ENCODE measurements at places on chromosomes 13 and 19.
A peak's percentile ranks its signal among the peaks of the same experiment; 100 is the strongest.

GRCh38 chr13:51728972-51729371 is 75.0 kb downstream of the DHRS12 start:
- no peak for DNase-seq

DNA sequence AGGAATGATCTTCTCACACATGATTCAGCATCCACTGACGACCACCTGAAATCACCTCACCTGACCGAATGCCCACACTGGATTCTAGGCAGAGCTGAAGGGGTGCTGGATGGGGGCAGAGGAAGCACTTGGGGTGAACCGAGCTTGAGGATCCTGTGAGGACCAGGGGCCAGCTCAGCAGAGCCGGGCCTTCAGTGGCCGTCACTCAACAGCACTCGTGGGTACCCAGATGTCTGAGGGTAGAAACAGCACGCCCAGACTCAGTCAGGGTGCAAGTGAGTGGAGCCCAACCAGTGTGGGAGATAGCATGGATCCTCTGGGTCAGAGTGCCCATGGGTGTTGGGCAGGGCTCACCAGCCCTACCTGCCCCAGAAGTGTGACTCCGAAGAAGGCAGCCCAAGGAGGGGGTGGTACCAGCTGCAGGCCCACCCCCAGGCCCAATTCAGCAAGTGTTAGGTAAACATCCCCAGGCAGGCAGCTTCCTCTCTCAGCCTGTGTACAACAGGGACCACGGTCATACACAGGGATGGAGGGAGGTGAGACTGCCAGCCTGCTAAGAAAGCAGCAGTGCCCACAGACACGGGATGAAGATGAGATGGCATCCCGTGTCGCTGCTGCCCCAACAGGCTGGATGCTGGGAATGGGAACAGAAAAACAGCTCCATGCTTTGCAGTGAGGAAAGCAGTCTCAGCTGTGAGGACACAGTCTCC is 16.6 kb downstream of the GJA3 start:
- DNase-seq = no peak

- DNase-seq = no peak
These were observed 759.4 kb downstream of the DIAPH3 start for GRCh38 chr13:59404331-59404730.

- DNase-seq = no peak
These were observed 148.2 kb downstream of the DCT start for GRCh38 chr13:94331281-94331680.

DNA sequence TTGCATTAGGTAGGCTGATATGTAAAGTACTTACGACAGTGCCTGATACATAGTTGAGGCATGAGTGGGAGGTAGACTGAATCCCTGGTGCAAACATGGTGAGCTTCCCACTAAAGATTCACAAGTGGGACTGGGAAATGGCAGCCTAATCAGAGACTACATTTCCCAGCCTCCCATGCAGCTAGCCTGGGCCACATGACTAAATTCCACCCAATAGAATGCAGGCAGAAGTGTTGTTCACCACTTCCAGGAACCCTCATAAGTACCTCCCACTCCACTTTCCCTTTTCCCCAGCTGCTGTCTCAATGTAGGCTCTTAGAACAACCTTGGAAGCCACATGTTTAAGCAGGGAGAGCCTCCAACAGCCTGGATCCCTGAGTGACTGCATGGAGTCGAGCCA is 104.9 kb downstream of the CACNA1A start:
- peak; percentile 49 for DNase-seq

GRCh38 chr19:39398297-39398864 is 7.2 kb downstream of the MED29 start:
- DNase-seq = peak; percentile 92

DNA sequence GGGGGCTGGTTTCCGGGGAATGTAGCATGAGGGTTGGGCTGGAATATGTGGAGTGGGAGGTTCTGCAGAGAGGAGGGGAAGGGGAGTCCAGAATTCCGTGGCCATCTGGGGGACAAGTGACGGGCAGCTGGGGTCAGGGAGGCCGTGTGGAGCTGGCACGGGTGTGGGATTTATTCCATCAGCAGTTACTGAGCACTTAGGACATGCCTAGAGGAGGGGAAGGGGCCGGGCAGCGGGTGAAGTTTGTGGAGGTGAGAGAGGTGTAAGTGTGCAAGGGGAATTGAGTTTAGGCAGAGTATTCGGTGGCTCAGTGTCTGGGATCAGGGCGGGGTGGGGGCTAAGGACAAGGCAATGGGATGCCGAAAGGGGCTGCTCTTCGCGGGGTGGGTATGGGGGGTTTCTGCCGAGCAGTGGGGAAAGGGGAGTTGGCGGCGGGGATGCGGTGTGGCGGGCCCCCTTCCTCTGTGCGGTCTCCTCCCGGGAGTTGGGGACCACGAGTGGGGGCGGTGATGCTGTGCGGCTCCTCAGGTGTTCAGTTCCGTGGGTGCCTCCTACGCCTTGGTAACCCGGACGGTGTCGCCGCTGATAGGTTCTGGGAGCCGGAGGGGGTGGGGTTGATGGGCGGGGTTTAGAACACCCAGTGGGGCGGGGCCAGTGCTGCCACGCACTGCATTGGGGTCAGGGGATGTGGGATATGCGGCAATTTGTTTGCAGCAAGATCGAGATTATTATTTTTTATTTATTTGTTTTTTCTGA is 5.4 kb downstream of the CCDC61 start:
- DNase-seq = no peak

DNA sequence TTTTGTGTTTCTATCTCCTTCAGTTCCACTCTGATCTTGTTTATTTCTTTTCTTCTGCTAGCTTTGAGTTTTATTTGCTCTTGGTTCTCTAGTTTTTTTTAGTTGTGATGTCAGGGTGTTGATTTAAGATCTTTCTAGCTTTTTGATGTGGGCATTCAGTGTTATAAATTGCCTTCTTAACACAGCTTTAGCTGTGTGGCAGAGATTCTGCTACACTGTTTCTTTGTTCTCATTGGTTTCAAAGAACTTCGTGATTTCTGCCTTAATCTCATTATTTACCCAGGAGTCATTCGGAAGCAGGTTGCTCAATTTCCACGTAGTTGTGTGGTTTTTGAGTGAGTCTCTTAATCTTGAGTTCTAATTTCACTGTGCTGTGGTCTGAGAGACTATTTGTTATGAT is 251.7 kb upstream of the HTR2A start:
- DNase-seq = peak; percentile 7

GRCh38 chr19:50626011-50626410 is 13.7 kb downstream of the SYT3 start:
- no peak for DNase-seq

- DNase-seq = peak; percentile 33
These were observed 142.3 kb upstream of the EDNRB start for GRCh38 chr13:78060966-78061365.

GRCh38 chr13:73171926-73172325 is 113.1 kb downstream of the KLF5 start:
- no peak for DNase-seq

DNA sequence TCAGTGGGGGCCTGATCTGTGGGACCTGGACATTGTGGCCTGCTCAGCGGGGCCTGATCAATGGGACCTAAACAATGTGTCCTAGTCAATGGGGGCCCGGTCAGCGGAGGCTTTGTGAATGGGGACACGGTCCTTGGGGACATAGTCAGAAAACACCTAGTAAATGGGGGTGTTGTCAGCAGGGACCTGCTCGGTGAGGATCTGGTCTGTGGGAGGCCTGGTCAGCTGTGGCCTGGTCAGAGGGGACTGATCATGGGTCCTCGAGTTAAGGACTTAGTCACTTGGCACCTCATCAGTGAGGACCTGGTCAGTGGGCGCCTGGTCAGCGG is 44.5 kb upstream of the TPM4 start:
- no peak for DNase-seq

DNA sequence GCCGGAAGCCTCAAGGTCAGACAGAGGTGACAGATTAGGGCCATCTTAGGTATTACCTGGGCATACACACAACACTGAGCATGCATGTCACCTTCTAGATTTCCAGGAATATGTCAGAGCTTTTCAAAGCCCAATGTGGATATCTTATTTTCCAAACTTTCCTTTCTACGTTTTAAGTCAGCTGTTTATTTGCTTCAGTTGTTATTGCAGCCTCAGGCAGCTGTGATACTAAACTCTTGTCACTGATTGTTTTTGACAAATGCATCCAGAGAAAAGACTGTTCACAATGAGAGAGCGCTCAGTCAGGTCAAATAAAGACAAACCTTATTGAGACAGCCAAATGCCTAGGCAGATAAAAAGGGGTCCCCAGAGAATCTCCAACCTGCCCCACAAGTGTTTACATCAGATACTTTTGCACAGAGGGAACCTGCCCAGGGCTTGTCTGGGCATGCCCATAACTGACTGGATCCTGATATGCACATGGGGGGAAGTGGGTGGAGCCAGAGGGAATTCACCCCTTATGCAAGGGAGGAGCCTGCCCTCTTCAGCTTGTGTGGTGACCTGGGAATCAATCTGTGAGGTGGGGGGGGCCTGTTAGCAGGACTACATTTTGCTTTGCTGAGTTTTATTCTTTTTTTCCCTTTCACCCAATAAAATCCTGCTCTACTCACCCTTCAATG is 28.5 kb downstream of the MED4 start:
- peak; percentile 24 for DNase-seq

GRCh38 chr13:39836038-39836437 is 180.6 kb downstream of the COG6 start:
- no peak for DNase-seq

DNA sequence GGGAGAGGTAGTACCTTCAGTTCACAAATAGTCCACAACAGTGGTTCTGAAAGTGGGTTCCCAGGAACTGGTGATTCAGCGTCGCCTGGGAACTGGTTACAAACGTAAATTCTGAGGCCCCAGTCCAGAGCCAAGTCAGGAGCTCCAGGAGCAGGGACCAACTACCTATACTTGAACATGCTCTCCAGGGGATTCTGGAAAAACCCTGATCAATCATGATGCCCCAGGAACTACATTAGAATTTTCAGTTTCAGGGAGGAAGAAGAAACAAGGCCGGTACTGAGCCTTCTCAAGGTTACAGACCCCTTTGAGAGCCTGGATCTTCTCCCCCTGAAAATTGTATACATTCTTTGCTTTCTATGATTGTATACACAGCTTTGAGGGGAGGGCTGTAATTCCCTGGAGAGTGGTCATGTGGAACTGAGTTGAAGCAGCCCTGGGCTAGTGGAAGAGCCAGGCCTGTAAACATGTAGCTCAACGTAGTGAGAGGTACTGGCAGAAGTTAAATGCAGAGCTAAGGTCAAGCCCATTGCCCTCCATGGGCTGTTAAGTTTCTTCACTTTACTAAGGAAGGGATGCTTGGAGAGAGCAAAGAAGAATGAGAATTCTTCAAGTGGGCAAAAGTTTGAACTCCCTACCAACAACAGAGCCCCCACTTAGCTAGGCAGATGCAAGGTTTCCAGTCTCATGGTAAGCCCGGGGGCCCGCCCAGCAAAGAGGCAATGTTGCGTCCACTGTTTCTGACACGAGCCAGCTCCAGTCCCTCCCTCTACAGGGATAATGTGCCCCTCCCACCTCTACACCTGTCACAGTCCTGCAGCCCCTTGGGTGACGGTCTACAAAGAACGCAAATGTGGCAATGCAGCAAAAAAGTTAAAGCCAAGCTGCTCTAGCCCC is 17.0 kb downstream of the DOCK9 start:
- no peak for DNase-seq

DNA sequence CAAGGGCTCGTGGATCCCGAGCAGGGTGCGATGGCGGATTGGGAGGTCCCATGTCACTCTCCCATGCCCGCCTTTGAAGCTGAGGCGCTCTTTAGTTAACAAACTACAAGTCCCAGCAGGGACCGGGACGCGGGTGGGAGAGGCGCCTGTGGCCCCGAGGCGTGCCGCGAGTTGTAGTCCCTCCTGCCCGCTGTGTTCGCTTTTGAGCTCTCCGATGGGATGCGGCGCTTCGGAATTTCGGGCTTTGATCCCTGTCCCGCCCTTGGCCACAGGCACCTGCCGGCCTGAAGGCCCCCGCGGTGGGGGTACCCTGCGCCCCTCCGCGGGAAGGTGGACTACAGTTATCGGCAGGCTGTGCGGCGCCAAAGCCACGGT is 11.0 kb downstream of the CYTH2 start:
- DNase-seq = no peak

DNA sequence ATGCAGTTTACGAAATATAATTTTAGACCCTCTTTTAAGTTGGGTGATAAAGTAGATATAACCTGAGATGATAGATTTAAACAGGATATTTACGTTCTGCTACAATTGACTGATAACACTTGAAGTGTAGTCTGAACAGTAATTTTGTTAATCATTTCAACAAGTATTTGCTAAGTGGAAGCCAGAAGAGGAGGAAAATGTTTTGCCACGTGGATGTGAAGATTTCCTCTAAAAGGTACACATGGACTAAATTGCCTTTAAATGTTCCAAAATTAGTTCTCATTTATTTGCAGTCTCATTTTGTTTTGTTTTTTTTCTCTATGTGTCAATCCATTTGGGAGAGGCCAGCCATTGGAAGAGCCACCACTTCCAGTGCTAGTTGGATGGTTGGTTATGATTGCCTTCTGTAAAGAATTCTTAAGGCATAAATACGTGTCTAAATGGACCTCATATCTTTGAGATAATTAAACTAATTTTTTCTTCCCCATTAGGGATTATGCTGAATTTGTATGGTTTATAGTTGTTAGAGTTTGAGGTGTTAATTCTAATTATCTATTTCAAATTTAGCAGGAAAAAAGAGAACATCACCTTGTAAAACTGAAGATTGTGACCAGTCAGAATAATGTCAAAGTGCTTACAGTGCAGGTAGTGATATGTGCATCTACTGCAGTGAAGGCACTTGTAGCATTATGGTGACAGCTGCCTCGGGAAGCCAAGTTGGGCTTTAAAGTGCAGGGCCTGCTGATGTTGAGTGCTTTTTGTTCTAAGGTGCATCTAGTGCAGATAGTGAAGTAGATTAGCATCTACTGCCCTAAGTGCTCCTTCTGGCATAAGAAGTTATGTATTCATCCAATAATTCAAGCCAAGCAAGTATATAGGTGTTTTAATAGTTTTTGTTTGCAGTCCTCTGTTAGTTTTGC is 2.8 kb downstream of the MIR17HG start:
- DNase-seq = no peak

- DNase-seq = no peak
These were observed 346.4 kb downstream of the FGF9 start for GRCh38 chr13:22017226-22017625.

DNA sequence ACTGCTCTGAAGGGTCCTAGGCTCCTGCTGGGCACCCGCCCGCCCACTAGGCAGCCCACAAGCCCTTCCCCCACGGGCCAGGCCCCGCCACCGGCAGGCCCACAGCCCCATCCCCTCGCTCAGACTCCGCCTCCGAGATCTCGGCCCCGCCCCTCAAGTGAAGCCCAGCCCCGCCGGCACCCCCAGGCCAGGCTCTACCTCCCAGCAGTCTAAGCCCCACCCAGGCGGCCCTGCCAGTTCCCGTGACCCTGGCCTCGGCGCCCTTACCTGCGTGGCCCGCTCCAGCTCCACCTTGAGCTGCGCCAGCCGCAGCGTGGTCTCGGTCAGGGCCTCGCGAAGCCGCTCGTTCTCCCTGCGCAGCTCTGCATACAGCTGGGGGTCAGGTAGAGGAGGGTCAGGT is 16.3 kb downstream of the EPS8L1 start:
- no peak for DNase-seq

DNA sequence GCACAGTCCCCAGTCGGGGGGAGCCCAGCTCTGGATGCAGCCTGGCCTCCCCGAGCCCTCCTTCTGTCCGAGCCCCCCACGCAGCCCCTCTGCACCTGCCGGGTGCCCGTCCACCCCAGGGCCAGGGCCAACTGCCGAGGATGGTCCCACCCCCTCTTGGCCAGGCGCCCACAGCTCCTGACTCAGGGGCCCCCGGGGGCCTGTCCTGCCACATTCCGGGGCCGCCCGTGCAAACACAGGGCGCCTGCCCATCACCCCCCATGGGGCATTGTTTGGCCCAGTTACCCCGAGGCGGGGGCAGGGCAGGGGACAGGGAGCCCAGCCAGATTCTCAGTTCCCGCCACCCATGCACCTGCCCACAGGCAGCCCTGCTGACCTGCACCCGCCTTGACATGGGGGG is 5.3 kb upstream of the TCF3 start:
- no peak for DNase-seq

- peak; percentile 56 for DNase-seq
These were observed 72.9 kb downstream of the ARHGEF7 start for GRCh38 chr13:111187960-111188541.
